ENCODE measurements at places on chromosomes 7 and 10.

GRCh38 chr7:8360564-8361153, 72.8 kb upstream of the NXPH1 start:
- no peak for DNase-seq

DNA sequence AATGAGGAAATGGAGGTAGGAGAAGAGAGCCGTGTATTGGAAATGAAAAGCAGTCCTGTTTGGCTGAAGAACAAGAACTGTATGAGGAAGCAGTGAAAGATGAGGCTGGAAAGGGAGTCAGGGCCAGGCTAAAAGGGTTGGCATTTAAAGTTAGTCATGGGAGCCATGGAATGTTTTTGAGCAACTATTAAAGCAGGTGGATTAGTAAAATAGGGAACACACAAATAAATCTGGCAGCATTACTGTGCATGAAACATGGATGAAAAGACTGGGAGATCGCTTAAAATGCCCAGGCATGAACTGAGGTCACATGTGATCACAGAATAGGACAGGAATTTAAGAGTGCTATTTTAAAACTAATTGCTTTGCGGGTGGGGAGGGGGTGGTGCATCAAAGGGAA, 1.4 kb upstream of the IFRD1 start:
- no peak for DNase-seq

- no peak for DNase-seq
These were observed 31.6 kb upstream of the C10orf67 start for GRCh38 chr10:23376229-23376655.

GRCh38 chr10:77032188-77032570, 605.4 kb downstream of the KCNMA1 start:
- no peak for DNase-seq

DNA sequence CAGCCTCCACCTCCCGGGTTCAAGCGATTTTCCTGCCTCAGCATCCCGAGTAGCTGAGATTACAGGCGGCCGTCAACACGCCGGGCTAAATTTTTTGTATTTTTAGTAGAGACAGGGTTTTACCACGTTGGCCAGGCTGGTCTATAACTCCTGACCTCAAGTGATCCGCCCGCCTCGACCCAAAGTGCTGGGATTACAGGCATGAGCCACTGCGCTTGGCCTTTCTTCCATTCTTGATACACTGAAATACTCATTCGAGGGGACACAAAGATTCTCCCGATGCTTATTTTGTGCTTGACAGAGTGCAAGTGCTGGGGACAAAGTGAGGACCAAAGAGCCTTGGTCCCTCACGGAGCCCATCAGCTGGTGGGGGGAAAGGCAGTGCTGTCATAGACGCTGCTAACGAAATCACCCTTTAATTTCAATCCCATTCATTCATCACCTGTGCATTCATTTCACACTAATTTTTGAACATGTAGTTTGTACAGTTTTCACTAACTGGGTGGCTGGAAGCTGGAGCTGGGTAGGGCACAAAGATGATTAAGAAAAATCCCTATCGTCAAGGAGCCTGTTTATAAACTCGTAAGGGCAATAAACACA, 621 bp upstream of the FAM133B start:
- DNase-seq = no peak
